ENCODE measurements at places on chromosomes 5 and 9.

DNA sequence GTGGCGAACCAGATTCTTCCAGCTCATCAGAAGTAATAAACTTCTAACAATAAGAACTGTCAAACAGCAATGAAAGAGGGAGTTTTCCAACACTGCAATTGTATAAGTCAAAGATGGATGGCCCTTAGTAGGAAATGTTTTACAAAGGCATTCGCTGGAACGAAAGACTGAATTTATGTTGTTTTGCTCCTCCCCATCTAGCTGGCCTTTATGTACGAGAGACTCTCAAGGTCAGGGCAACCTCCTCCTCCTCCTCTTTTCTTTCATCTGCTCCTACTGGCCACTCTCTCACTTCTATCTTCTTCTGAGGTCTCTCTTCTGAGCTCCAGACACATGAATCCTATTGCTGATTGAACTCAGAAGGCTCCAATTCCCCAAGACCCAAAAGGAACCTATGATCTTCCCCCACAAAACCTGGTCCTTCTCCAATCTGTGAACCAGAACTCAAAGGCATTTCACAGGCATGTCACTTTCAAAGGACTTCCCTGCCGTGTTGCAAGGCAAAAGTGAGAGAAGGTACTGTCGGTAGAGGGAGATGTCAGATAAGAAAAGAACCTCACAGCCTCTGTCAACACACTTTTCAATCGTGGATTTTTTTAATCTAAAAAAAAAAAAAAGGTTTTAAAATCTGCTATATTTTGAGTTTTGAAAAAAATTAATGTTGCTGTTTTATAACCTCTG, 28.5 kb upstream of the PUM3 start:
- no peak for DNase-seq

DNA sequence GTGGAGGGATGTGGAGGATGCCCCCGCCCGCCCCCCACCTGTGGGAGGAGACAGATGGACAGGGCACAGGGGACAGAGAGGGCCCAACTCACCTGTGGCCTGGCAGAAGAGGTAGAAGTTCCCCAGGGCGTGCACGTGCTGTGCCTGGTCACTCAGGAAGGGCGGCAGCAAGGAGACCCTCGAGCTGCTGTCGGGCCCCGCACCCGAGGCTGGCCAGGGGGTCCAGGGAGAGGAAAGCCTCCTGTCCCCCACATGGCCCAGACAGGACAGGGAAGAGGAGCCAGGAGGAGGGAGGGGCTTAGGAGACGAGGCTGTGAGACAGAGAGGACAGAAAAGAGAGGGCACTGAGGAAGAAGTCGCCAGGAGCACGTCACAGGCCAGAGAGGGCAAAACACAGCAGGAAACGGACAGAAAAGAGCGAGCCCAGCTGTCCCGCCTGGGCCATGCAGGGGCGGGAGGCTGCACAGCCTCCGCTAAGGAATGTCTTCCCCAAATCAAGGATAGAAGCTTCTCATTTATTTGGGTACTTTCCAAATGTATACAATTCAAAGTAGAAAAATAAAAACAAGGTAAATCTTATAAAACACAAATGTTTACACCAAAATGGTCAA, 58.5 kb downstream of the SECISBP2 start:
- no peak for DNase-seq

DNA sequence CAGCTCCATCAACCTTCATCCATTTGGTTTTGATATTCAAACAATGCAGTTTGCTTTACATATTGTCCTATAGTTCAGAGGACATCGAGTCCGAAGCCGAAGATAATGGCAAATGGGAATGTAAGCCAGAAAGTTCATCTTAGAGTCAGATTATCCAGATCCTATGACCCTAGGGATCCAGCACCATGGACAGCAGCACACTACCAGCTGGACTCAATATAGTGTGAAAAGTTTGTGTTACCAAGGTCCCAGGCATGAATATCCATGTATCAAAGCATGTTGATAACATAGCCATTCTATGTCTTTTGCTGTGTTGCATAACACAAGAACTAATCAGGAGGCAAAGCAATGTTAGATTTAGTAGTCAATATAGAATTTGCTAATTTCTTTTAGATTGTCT, 46.3 kb downstream of the FSTL4 start:
- no peak for DNase-seq

DNA sequence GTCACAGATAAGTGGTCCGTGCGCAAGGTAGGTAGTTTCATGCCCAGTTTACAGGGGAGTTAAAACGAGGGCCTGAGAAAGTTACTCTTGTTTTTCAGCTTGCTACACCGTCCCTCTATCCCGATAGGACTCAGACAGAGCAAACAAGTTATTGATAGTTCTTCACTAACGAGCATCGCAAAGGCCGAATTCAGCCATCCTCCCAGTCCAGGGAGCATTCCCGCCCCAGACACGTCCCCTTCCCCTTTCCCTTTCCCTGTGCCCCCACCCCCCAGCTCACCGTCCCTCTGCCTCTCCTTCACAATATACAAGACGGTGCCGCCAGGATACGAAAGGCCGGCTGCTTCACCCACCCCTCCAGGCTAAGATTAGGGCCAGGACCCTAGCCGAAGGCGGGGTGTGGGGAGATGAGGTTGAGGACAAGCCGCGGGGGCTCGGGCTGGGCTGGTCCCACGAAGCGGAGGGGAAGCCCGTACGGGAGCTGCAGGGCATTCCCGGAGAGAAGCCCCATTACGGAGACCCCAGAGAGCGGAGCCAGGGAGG, 599 bp downstream of the KIAA1191 start:
- no peak for DNase-seq

DNA sequence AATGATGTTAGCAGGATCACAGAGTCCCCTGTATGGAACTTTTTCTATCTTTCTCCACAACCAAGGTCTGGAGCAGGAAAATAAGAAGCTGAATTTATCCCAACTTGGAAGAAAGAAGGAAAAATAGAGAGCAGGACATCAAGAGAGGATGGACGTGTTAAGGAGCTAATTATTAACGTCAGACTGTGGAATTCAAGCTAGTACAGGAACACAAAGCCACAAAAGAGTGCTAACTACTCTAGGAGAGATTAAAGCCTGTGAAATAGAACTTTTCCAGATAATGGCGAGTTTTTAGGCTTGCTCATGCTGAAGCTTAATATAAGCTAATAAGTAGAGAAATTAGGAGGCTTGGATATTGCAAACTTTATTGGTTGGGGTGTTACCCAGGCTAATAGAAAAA, 632 bp upstream of the SPINK13 start:
- no peak for DNase-seq

- no peak for DNase-seq
Measured at GRCh38 chr5:129781594-129781993, 33.7 kb downstream of the MINAR2 start.

DNA sequence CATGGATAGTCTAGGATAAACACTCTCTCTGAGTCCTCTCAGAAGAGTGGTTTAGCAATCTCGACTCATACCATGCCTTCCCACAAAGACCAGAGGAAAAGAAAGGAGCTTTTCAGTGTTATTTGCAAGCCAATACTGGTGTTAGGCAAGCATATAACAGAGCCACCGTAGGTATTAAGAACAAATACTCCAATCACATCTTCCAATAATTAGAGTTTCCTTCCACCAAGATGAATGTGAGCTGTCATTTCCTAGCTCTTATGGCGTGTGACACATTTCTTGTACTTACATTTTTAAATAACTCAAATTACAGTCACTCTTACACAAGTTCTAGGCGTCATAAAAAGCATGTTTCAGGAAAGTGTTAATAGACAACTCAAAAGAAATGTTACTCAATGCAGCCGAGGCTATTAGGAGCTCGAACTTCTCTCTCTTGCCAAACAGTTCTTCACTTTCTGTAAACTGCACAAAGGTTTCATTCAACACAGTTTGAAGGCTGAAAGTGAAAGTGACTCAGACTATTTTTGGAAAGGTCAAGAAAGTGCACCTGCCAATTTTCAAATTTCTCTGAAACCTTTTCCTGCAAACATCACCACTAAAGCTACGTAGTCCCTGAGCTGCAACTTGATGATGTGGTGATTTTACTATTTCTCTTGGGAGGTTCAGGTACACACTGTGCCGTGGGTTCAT, 153.8 kb downstream of the AUH start:
- DNase-seq, result no peak

GRCh38 chr5:127290019-127290945, at the start of gene MEGF10:
TSS of gene MEGF10 (plus strand) at chr5:127290796. CDS start at chr5:127331309, 40,513 bp downstream.
- peak; percentile 17 for DNase-seq

DNA sequence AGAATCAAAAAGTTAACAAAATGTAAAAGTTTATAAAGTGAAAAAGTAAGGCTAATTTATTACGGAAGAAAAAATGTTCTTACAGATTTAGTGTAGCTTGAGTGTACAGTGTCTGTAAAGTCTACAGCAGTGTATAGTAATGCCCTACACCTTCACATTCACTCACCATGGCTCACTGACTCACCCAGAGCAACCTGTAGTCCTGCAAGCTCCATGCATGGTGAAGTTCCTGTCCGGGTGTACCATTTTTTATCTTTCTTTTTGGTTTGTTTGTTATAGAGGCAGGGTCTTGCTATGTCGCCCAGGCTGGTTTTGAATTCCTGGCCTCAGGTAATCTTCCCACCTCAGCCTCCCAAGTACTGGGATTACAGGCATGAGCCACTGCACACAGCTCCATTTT, 93.6 kb downstream of the MED27 start:
- no peak for DNase-seq

DNA sequence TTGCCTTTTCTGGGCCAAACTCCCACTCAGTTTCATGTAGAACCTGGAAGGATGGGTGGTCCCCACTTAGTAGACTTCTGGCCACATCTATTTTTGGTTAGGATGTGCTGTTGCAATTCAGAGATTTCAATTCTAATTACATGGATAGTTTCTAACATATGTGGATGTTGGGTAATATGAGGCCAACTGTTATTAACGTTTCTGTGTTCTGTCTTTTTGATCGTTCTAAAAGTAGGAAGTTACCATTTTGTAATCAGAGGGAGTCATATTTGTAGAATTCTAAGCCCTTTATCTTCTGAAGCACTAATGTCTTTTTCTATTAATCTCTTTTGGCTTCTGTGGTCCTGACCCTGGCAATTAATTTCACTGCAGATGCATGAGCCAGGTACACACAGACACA, 141.6 kb upstream of the SPEF2 start:
- DNase-seq, result no peak

DNA sequence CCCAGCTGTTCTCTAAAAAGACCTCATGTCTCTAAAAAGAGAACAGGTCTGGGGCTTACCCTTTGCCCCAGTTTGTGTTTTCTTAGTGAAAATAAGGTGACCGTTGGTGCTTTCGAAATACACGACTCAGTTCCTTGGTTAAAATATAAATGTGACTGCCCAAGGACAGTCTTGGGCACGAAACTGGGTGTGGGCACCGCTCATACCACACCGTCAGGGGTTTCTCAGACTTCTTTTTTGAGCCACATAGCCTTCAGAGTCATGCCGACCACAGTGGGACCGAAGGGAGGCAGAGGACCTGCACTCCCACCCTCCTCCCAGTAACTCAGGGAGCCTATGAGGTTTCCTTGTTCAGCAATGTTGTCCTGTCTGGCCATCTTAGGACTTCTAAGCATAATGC, 6.5 kb downstream of the SNX18 start:
- DNase-seq, result no peak

GRCh38 chr9:93024986-93025630, 33.4 kb upstream of the SUSD3 start:
- DNase-seq, result no peak

DNA sequence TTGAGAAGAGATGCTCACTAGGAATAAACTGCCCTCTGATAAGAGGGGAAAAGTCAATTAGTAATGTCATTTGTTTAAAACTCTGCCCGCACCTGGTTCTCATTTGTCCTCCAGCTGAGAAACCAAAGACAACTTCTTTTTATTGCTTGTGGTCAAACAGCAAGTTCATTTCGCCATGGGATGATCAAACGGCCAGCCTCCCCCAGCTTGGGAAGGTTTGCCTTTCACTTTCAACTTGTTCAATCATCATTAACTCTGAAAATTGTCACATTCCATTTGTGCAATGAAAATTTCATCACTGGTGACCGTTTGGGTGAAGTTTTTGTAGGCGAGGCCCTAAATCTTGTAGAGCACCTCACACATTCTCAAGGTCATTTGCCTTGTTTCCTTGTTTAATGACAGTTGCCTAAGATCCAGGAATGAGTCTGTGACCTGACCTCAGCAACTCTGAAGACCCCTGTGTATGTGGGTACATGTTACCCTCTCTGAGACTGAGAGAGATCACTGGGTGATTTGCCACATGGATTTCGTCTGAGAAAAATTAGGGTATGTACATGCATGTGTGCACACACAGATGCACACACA, 117.7 kb downstream of the MARCHF3 start:
- no peak for DNase-seq

DNA sequence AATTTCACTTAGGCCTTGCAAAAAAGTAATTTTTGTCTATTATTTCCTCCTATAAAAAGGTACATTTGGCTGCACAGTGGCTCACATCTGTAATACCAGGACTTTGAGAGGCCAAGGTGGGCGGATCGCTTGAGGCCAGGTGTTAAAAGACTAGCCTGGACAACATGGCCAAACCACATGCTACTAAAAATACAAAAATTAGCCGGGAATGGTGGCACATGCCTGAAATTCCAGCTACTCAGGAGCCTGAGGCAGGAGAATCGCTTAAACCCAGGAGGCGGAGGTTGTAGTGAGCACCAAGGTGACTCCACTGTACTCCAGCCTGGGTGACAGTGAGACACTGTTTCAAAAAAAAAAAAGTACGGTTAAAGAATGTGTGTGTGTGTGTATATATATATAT, 15.7 kb downstream of the NUP155 start:
- no peak for DNase-seq

- DNase-seq, result peak; percentile 82
Measured at GRCh38 chr9:83299571-83299970, 236.6 kb upstream of the RASEF start.

DNA sequence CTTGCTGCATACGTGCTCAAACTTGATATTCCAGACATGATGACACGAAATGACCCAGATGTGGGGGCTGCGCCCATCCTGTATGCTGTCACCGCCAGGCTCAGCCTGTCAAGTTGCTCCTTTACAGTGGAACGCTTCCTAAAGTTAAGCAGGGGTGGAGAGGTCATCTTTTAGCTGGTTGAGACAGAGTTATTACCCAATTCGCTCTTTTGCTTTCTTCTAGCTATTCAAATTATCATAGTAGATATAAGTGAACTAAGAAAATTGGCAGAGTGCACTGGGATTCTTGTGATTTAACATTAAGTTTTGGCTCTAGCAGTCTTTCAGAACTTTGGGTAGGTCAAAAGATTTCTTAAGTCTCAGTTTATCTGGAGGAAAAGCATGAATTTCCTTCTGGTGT, 69.8 kb upstream of the BASP1 start:
- no peak for DNase-seq

GRCh38 chr9:117496307-117496706, 81.5 kb upstream of the ASTN2 start:
- DNase-seq, result no peak

DNA sequence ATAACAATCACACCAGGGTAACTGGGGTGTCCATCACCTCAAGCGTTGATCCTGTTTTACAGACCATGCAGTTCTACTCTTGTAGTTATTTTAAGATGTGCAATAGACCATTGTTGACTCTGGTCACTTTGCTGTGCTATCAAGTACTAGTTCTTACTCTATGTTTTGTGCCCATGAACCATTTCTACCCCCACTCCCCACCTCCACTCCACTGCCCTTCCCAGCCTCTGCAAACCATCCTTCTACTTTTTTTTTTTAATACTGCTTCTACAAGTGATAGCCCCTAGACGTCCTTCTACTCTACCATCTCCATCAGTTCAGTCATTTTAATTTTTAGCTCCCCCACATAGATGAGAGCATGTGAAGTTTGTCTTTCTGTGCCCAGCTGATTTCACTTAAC, 38.8 kb downstream of the EHMT1 start:
- DNase-seq, result no peak
